Activated CD4-positive, alpha-beta T cell treated with anti-CD3 and anti-CD28 coated beads, Interleukin-2, amount 10 ng/mL, durations not matched to agents 7 days and 5 days (primary cell): ENCODE measurements at places on chromosomes 6 and 20.

DNA sequence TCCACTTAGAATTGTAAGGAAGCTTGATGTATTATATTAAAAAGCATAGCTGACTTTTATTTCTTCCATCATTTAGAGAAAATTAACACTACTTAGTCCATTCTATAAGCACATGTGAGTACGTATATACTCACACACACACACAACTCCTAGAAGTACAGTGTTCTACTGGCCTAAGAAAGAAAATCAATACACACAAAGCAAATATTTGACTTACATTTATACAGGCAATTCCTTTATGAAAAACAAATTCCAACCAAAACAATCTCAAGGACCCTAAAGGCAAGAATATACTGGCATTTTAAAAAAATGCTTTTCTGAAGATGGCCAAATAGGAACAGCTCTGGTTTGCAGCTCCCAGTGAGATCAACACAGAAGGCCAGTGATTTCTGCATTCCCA lies 71.9 kb downstream of the NRSN1 start:
- H3K4me1 ChIP-seq, result no peaks in the 10 kb centered on the region
- no peak for DNase-seq
- H3K36me3 ChIP-seq, result no peaks in the 10 kb centered on the region
- peaks cover 11% of the 10 kb centered on the region for H3K27me3 ChIP-seq
- H3K4me3 ChIP-seq, result no peak overlapping the region
- no peak overlapping the region for H3K27ac ChIP-seq

DNA sequence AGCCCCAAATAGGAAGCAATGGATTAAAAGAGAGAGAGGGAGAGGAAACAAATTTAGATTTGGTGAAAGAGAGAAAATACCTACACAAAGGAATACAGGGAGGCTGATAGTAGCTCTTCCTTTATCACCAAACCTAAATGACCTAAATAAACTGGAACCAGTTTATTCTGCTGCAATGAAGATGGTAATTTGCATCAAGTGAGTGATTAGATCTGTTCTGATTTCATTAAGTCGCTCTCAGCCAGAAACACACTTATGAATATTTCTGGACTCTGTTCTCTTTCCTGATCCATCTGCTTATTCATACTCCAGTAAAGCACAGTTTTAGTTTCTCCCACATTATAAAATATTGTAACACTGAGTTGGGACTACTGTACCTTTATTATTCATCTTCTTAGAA lies 83.4 kb upstream of the BMP5 start:
- H3K27me3 ChIP-seq, result no peaks in the 10 kb centered on the region
- no peaks in the 10 kb centered on the region for H3K36me3 ChIP-seq
- no peak overlapping the region for H3K4me3 ChIP-seq
- H3K4me1 ChIP-seq, result no peaks in the 10 kb centered on the region

DNA sequence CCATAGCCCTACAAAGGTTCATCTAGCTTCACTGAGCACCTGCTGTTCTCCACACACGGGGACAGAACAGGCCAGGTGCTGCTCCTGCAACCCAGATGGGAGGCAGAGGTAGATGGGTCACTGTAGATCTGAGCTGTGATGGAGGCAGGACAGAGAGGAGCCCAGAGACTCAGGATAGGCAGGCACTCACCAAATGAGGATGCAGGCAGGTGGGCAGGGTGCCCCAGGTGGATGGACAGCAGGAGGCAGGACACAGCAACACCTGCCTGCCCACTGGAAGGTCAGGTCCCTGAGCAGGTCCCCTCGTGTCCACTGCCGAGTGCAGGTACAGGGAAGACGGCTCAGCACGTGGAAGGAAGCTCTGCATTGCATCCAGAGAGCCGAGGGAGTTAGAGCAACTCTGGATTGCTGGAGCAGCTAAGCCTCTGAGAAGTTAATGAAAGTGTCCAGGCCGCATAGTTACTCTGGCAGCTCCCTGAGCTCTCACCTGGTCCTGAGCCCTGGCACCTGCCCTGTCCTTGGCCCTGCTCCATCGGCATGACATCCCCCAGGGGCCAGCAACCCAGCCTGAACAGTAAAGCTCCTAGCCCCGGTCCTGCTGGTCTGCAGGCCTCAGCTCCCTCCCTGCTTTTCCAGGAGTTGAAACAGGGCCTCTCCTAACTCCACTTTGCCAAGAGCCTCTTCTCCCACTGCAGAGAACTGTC lies 4.9 kb upstream of the YTHDF1 start:
- no peaks in the 10 kb centered on the region for H3K27me3 ChIP-seq
- H3K27ac ChIP-seq, result no peak overlapping the region

GRCh38 chr20:63065911-63066310 lies 59.1 kb upstream of the BHLHE23 start:
- H3K4me1 ChIP-seq, result no peaks in the 10 kb centered on the region
- no peaks in the 10 kb centered on the region for H3K36me3 ChIP-seq
- no peak for DNase-seq
- H3K4me3 ChIP-seq, result no peak overlapping the region
- H3K27me3 ChIP-seq, result peaks cover 5% of the 10 kb centered on the region

DNA sequence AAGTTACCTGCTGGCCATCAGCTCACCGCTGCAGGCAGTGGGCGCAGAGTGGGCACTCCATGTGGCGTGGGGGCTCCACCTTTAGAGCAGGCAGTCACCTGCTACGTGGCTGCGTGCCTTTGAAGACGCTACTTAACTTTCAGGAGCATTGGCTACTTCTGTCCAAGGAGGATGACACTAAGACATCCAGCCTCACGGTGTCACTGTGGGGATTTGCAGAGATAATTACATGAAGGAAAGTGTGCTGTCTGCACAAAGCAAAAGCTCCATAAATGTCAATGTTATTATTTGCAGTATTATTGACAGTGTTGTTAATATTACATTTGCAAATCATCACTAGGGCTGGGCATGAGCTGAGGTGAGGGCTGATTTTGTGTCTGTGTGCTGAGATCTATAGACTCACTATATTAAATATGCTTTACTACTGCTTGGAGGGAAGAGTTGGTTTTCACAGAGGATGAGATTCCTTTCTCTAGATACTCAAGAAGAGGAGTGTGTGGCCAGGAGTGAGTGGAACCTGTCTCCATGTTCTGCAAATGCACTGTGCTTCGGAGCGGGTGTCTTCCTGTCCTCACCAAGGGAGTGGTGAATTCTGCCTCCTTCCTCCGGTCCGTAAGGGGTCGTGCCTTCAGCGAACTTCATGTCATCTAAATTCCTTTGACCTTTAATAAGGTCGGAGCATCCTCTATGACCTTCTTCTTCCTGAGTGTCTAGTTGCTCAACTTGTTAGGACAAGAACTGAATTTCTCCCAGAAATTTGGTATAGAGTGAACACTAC lies 165.8 kb upstream of the SYNDIG1 start:
- peaks cover 8% of the 10 kb centered on the region for H3K27me3 ChIP-seq
- peak; percentile 23 for DNase-seq
- no peak overlapping the region for H3K27ac ChIP-seq
- H3K4me1 ChIP-seq, result peaks cover 4% of the 10 kb centered on the region
- H3K36me3 ChIP-seq, result no peaks in the 10 kb centered on the region
- H3K4me3 ChIP-seq, result no peak overlapping the region

DNA sequence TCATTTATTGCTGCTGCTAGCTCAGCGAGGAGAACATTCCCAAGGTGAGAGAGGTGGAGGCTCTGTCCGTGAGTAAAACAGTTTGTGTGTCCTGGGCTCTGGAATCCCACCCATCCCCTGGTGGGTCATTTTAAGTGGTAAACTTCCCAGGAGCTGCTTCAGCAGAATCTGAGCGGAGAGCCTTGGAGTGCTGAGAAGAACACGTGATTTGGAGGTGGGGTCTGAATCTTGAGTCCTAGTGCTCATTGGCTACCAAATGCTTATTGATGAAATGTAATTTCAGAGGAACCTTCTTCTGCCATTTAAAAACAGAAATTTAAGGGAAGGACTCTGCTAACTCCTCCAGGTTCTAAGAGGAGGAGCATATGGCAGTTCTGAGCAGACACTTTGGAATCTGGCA lies 132.4 kb downstream of the CDH26 start:
- peaks cover 26% of the 10 kb centered on the region for H3K27me3 ChIP-seq
- H3K27ac ChIP-seq, result no peak overlapping the region
- H3K36me3 ChIP-seq, result no peaks in the 10 kb centered on the region
- peaks cover 2% of the 10 kb centered on the region for H3K4me1 ChIP-seq
- no peak overlapping the region for H3K4me3 ChIP-seq

DNA sequence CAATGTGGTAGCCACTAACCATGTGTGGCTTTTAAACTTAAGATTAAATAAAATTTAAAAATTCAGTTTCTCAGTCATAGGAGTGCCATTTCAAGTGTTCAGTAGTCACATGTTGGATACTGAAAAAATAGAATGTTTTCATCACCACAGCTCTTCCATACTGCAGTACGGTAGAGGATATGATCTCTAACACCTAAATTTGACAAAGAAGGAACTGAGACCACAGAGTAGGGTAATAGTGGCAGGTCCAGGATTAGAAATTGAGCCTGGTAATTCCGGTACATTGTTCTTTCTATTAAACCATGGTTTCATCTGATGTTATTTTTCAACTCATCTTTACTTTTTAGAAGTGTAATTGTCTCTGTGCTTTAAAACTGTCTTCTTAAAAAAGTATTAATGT lies 104.0 kb downstream of the CD2AP start:
- no peaks in the 10 kb centered on the region for H3K27me3 ChIP-seq
- no peaks in the 10 kb centered on the region for H3K4me1 ChIP-seq
- H3K4me3 ChIP-seq, result no peak overlapping the region
- DNase-seq, result no peak
- H3K36me3 ChIP-seq, result peaks cover 39% of the 10 kb centered on the region
- H3K27ac ChIP-seq, result no peak overlapping the region

DNA sequence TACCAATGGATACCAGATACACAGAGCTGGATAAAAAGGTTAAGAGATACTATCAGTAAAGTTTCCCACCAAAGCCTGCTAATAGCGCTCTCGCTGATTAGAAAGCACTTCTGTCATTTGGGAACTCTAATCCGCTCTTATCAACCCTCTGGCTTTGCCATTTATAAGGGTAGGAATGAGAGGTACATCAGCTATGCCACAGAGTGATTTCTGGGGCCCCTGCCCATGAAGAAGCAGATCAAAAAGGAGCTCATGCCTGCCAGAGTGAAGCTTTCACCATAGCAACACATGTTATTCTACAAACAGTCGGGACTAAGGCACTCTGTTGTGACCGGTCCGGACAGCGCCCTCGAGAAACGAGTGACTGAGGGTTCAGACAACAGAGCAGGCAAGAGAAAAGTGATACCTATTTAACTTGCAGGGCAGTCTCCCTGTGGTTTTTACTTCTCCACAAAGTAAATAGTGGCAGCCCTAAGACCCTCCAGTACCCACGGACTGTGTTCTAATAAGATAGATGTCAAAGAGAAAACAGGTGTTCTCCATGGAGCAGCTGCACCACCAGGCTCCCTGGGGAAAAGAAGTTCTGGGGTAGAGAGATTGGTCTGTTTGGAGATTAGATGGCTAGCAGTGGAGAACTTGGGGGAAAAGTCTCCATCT lies 5.6 kb downstream of the TRAM2 start:
- no peak overlapping the region for H3K27ac ChIP-seq
- H3K4me3 ChIP-seq, result no peak overlapping the region
- DNase-seq, result no peak
- peaks cover 46% of the 10 kb centered on the region for H3K4me1 ChIP-seq
- no peaks in the 10 kb centered on the region for H3K27me3 ChIP-seq
- H3K36me3 ChIP-seq, result peaks cover 6% of the 10 kb centered on the region

DNA sequence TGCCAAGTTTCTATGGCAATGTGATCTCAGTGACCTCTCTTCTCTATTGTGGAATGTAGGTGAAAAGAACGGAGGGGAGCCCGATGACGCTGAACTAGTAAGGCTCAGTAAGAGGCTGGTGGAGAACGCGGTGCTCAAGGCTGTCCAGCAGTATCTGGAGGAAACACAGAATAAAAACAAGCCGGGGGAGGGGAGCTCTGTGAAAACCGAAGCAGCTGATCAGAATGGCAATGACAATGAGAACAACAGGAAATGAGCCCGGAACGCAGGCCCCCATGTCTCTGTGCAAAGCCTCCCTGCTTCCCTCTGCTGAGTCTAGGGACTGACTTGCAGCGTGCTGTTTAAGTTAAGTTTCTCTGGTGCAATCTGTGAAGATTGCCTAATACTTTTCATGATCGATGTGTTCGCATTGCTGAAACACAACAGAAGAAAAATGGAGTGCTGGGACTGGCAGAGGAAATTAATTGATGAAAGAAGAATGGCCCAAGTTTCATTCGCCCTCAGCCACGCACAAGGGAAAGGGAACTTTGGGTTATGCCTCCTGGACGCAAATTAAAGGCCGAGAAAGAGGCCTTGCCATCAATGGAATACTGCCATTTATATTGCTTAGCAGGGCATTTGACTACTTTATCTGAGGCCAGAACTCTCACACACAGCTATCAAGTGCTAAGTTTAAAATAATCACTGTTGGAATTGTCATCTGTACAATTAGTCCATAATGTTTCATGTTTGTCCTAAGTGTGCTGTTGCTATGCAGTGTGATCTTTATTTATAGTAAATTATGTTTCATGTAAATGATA lies 146.4 kb downstream of the AKAP7 start:
- H3K4me1 ChIP-seq, result peaks cover 29% of the 10 kb centered on the region
- peak; percentile 82 for DNase-seq
- no peaks in the 10 kb centered on the region for H3K27me3 ChIP-seq
- H3K4me3 ChIP-seq, result peak overlapping the region; percentile 41

- no peak overlapping the region for H3K27ac ChIP-seq
- H3K4me1 ChIP-seq, result no peaks in the 10 kb centered on the region
- no peak for DNase-seq
- no peaks in the 10 kb centered on the region for H3K27me3 ChIP-seq
Observed at GRCh38 chr20:3694864-3695263, 13.1 kb upstream of the ADAM33 start.

DNA sequence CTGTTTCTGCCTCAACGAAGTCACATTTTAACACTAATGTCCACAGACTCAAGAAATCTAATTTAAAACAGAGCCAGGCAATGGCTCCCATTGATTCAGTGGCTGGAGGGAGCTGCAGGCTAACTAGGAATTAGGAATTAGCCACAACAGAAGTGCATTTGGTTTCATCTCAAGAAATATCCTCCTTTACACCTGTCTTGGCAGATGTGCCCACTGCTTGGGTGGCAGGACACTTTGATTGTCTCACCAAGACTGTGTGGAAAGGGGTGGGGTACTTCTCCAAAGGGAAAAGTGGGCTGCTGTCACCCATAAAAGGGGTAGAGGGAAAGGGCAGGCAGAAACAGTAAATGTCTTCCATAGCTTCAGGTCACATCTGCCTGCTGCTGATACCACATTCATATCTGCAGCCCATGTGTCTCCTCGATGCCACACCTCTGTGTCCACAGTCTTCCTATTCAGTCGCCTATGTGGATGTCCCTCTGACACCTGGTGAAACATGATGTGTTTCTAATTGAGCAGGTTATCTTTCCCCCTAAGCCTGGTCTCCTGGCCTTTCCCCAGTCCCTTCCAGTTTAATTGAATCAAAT lies 10.9 kb upstream of the OSER1 start:
- no peak for DNase-seq
- peaks cover 46% of the 10 kb centered on the region for H3K4me1 ChIP-seq
- H3K36me3 ChIP-seq, result no peaks in the 10 kb centered on the region
- peak overlapping the region; percentile 22 for H3K27ac ChIP-seq

DNA sequence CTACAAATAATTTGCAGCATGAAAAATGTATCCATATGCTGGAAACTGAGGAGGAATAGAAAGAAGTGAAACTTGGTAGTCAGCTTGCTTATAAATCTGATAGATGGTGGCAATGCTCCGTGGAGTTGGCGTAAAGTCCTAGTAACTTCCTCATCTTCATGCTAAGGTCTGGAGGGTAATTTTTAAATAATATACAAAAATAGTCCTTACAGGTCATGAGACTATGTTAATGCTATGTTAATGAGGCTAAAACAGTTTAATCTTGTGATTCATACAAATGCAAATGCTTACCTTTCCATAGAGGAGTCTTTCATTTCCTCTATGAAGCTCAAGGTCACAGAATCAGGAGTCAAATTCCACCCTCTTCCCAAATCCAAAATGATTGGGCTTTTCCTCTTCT lies 9.4 kb upstream of the CRIP3 start:
- no peak overlapping the region for H3K4me3 ChIP-seq
- no peak overlapping the region for H3K27ac ChIP-seq
- H3K27me3 ChIP-seq, result peaks cover 4% of the 10 kb centered on the region
